Jurkat, Clone E6-1 (cell line): ENCODE measurements at places on chromosomes 1 and 21.

GRCh38 chr1:20493839-20494608 is 8.0 kb upstream of the CAMK2N1 start:
- peak; percentile 69 for DNase-seq

DNA sequence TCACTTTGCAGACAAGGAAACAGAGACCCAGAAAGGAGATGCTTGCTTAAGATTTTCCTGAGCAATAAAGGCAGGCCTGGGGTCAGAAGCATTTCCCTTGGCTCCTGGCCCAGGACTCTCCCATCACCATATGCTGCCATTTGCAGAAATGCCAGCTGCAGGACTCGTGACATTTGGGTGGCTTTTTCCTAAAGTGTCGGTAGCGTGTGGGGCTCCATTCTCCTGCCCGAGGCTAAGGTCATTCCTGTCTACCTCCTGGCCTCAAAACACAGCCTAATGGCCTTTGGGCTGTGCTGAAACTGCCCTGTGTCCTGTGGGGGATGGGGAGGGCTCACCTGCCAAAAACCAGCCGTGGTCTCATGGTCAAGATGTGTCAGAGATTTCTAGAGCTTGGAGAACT is 216.1 kb upstream of the EDN2 start:
- DNase-seq = no peak

DNA sequence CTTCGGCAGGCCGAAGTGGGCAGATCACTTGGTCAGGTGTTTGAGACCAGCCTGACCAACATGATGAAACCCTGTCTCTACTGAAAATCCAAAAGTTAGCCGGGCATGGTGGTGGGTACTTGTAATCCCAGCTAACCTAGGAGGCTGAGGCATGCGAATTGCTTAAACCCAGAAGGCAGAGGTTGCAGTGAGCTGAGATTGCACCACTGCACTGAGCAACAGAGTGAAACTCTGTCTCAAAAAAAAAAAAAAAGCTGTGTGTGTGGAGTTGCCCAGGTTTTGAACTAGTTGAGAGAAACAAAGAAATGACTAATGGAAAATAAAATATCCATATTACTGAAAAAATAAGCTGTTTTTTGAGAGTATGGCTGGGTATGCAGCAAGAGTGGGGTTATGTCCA is 100.2 kb downstream of the GTF2B start:
- DNase-seq = no peak

DNA sequence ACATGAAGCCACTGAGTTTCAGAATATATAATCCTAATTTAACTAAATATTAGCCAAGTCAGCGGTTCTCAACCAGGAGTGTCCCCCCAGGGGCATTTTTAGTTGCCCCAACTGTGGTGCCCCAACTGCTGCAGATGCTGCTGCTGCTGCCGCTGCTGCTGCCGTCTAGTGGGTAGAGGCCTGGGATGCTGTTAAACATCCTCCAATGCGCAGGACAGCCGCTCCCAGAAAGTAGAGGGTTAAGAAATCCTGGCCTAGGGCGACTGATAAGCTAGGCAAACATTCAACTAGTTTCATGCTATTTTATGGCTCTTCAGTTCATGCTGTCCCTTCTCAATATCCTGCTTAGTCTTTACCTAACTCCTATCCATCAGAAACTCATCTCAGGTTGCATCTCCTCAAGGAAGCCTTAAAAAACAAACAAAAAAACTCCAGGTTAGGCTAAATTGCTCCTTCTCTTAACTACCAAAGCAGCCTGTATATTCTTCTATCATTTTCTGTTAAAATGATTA is 9.9 kb upstream of the DCAF6 start:
- DNase-seq = no peak

DNA sequence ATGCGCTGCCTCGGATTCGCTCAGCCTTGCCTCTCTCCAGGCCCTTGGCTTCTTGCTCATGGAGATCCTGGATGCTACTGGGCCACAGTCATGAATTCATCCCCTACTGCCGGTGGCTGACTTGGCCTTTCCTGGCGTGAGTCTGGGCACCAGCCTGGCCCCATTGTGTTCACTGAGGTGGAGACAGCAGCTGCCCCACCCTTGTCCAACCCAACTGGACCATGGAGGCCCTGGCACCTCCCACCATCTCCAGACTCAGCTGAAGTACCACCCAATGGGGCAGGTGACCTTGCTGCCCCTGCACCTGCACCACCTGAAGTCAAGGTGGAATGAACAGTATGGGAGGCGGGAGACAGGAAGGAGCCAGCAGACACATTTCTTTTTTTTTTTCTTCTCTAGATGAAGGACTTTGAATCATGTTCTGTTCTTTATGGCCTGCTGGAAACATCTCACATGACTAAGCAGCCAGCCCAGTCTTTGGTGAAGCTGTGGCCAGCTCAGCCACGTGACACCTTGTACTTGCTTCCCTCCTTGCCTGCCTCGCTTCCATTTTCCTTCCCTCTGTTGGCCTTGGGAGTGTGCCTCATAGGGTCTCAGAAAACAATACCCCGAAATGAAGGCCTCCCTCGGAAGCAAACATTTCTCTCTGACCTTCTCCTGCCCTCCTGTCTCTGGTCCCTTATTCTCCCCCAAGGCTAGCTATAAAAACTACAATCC is 3.8 kb upstream of the SLC30A2 start:
- DNase-seq = no peak

GRCh38 chr1:184405094-184405800 is 18.4 kb downstream of the C1orf21 start:
- no peak for DNase-seq

DNA sequence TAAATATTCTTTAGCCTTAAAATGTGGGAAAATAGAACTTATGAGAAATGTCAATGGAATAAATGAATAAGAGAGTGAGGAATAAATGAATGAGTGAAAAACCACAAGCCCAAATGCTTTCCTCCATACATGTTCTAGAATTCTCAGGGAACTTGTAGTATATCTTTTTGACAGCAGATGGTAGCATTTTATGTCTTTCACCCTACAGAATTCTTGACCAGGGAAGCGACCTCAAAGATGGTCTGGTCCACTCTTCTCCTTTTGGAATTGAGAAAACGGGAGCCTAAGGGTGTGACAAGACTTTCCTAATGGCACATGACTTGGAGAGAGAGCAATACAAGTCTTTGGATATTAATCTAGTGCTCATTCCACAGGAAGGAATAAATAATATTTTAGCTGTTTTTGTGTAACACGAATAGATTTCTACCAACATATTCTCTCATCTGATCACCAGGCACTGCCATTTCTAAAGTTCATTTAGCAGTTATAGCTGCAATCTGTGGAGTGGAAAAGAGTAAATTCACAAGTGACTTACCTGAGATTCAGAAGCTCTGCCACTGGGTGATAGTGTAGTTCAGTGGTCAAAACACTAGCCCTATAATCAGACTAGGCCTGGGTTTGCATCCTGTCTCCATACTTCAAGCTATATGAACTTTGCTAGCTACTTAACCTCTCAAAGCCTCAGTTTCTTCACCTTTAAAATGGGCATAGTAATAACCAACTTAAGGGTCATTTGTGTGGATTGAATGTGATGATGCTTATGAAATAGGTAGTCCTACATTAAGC is 15.0 kb upstream of the F5 start:
- DNase-seq = no peak

GRCh38 chr1:189939967-189940366 is 537.7 kb downstream of the BRINP3 start:
- no peak for DNase-seq

GRCh38 chr1:165960136-165960535 is 132.7 kb downstream of the UCK2 start:
- no peak for DNase-seq

DNA sequence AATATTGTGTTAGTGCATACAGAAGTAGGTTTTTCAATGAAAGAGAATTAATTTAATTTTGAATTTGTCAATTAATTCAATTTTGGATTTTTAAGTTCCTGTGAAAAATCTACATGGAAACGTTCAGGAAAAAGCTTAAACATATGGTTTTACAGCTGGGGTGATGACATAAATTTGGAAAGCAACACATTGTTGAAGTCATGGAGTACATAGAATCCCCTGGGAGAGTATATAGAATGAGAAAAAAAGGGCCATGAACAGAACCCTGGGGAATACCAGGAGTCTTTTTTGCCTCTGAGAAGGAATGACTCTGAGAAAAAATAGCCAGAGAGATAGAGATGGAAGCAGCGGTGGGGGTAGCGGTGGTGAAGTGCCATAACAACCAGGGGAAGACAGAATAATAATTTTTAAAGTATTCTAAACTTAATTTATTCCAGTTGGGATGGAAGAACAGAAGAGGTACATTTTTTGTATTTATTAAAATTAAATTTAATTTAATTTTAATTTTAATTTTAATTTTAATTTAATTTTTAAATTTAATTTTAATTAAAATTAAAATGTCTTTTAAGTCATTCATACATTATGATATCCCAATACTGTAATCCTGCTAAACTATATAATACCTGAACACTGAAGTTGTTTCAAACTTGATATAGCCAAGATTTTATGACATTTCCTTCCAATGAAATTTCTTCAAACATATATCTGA is 48.9 kb downstream of the NME7 start:
- DNase-seq = no peak

DNA sequence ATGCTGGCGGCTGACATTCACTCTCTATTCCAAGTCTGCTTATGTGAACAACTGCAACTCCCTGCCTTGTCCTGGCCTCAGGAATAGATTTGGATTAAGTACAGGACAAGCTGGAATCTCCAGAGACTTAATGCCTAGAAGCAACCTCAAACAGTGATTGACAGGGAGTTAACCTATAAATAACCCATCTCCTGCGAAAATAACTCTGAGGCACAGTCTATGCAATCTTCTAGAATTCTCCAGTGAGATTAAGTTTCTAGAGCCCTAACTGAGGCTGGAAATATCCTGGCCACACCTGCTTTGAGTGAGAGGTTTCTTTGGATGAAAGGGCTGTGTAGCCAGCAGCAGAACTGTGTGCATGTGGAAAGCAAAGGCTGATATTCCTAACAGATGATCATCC is 25.3 kb upstream of the ATP1A1 start:
- DNase-seq = no peak

GRCh38 chr1:226021401-226021800 is 22.3 kb upstream of the SDE2 start:
- DNase-seq = no peak

DNA sequence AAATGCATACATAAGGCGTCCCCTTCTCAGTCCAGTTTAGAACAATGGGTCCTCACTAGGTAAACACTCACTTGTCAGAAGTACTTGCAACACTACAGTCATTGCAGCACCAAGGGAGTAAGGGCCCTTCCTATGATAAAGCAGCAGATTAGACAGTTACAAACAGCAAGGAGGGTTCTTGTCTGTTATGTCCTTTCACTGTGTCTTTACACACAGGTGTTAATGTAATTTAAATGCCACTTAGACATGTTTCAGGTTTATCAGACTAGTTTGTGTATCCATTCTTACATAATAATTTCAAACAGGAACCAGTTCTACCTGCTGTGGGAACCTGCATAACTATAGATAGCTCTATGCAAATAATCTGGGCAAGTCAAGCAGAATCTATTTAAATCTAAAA is 105.6 kb upstream of the USH2A start:
- DNase-seq = no peak

GRCh38 chr1:153803470-153804056 is 28.4 kb downstream of the SLC27A3 start:
- DNase-seq = no peak

DNA sequence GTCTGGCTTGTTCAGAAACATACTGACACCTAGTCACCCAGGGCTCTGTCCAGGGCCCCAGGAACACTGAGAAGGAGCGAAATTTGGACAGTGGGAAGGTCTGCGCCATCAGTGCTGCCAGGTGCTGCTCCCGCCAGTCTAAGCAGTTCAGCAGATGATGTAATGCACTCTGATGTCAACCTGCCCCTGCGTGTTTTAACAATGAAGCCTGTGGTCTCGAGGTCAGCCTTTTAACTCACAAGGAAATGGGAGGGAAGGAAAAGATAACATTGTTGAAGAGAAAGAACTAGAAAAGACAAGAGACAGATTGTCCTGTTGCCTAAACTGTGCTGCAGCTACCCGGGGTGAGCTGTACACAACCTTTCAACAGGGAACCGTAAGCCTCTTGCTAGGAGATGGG is 126.6 kb upstream of the IFFO2 start:
- DNase-seq = peak; percentile 24

DNA sequence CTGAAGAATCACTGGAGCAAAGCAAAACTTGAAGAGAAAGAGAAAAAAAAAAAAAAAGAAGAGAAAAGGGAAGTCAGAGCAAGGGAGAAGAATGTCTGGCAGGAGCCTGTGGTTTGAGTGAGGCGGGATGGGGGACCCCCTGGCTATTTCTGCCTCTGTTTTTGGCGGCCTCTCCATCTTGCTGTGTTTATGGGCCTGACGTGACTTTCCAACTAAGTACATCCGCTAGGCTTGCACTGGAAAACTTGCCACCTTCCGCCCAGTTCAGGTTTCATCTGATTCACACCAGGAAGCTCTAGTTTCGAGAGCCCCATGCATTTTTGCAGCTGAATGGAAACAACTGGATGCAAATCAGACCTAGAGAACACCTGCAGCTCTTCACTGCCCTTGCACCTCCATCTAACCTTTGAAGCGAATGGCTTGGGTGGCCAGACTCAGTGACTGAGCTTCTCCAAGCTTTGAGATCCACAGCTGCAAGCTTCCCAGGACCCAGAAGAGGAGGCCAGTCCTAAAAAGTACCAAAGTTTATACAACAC is 28.0 kb downstream of the TBX15 start:
- DNase-seq = no peak

GRCh38 chr1:70583522-70583921 is 172.5 kb downstream of the CTH start:
- DNase-seq = no peak

- no peak for DNase-seq
These were observed 187.7 kb downstream of the KAZN start for GRCh38 chr1:14786109-14786675.

DNA sequence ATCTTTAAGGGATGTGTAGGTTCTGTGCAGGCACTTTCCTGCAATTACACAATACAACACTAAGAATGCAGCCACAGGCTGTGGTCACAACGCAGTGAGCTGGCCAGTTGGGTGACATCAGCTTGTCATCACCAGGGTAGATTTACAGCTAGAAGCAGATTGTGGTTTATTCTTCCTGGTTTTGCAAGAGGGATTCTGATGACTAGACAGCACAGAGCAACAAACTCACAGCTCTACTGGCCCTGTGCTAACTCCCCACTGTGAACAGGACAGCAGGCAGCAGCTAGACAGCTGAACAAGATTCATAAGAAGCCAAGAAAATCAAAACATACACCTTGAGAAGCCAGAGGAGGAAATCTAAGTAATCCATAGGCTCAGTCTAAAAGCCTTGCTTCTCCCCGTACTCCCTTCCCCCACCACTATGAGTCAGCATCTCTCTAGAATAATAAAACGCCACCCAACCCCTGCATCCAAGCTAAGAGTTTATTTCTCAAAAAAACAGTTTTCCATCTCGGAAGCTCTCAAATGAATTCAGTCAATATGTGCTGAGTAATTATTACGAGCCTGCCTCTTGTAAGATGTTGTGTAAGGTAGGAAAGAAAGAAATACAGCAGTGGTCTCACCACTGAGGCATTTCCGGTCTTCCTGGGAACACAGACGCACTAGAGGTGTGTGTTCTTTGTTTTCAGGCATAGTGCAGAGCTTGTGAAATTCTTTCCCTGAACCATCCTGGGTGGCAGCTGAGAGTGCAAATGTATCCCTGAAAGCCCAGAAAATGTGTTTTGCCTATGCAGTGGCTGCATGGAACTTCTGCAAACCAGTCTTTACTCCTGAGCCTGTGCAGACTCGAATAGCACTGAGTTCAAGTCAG is 162.8 kb downstream of the NTPCR start:
- peak; percentile 62 for DNase-seq

- DNase-seq = no peak
These were observed 8.3 kb downstream of the DISP3 start for GRCh38 chr1:11487196-11487751.
